NCI-H2227 treated with DMSO at 0.1 percent for 48 hours (cell line): ENCODE measurements at places on chromosomes 13 and 19.

DNA sequence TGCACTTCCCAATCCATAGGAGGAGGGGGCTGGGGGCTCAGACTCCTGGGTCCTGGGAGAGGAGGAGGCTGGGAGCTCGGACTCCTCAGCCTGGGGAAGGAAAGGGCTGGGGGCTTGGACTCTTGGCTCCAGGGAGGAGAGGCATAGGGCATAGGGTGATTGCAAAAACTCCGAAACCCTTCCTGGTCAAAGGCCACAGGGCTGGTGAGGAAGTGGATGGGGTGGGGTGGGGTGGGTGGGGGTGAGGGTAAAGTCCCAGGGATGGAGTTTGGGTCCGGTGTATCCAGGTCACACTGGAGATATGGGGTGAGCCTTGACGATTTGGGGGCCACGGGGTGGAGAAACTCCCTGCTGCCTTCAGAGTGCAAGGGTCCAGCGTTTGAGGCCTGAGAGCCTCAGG, 2.8 kb downstream of the MYH14 start:
- DNase-seq = no peak

DNA sequence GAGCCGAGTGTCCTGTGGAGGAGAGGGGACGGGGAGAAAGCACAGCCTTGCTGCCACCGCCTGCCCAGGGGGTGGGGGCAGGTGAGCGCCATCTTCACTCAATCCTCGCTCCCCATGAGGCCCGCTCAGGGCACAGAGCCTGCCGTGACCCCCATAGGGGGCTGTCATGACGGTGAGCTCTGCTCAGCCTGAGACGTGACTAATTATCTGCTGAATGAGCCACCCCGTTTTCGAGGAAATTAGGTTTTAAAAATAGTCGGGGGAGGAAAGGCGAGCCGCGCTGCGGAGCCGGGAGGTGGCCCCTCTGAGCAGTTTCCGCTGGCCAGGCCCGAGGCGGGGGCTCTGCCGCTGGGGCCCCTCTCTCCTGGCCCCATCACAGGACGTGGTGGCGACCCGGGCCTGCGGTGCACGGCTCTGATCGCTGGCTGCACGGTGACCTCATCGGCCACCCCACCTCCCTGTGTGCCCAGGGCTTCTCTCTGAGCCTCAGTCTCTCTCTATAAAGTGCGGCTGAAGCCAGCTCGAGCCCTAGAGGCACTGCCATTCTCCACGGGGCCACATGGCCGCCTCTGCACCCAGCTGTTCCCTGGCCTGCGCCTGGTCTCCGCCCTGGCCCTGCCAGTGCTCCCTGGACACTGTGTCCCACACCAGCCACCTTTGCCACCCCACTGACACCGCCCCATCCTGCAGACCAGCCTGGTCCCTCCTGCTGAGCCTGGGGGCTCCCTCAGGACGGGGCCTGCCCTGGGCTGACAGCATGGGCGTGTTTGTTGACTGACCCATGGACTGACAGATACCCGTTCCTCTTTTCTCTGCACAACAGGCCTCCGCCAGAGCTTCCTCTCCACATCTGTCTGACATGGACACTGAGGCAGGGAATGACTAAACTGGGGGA, 28.3 kb downstream of the PIP5K1C start:
- no peak for DNase-seq

GRCh38 chr13:102651392-102651791, 43.5 kb downstream of the METTL21C start:
- no peak for DNase-seq

DNA sequence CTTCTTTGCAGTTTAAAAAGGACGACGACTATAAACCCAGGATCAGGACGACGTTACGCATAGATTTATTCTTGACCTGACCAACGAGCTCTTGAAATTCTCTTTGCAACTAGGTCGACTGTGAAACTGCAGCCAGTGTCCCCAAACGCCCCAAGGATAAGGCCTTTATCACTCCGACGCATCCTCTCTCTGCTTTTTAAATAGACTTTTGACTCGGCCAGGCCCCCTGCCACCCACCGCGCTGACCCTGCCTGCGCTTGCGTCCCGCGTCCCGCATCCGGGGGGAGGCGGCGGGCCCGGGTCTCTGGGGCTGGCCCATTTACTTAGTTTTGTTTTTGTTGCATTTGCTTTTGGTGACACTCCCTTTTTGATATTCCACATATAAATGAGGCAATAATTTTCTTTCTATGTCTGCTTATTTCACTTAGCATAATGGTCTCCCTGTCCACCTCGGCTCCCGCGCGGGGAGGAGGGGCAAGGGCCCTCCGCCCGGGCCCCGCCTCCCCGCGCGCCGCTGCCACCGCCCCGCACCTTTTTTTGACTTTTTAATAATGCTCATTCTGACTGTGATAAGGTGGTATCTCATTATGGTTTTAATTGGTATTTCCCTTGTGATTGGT, 17.4 kb downstream of the RB1 start:
- DNase-seq = no peak

DNA sequence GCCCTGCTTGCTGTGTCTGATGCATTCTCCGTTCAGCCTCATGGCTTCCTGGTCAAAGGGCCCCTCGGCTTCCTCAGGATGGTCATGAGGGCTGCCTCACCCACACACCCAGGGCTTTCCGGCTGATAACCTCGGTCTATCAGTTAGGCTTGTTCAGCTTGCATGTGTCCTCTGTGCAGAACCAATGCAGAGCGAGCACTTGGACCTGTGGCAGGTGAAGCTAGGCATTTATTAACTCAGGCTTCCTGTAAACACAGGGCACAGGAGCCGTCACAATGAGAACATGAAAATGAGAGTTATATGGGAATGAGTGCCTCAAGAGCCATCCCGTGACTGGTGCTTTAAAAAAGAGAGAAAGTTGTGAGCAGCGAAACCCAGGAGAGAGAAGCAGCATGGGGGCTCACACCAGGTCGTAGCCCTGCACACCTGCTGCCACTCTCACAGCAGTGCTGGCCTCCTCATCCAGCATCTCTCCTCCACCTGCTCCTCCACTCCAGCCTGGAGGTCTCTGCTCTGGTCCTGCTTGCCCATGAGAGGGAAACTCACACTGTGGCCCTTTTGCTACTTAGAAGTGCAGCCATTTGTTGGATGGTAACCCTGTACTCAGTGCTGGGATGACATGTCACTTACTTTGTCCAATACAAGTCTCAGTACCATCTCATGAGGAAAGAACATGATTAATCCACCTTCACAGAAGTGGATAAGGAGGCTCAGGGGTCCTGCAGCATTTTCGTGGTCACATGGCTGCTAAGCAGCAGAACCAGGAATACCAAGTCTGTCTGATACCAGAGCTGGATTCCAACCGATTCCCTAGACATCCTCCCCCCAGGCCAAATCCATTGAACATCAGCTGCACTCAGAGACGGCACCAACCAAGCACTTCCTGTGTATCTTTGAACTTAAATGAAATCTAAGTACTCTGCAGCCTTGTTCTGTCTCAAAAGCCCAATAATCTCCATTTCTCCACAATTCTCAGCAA, 50.5 kb upstream of the IRS2 start:
- no peak for DNase-seq
